H4 (cell line): ENCODE measurements at places on chromosomes 16 and 17.

DNA sequence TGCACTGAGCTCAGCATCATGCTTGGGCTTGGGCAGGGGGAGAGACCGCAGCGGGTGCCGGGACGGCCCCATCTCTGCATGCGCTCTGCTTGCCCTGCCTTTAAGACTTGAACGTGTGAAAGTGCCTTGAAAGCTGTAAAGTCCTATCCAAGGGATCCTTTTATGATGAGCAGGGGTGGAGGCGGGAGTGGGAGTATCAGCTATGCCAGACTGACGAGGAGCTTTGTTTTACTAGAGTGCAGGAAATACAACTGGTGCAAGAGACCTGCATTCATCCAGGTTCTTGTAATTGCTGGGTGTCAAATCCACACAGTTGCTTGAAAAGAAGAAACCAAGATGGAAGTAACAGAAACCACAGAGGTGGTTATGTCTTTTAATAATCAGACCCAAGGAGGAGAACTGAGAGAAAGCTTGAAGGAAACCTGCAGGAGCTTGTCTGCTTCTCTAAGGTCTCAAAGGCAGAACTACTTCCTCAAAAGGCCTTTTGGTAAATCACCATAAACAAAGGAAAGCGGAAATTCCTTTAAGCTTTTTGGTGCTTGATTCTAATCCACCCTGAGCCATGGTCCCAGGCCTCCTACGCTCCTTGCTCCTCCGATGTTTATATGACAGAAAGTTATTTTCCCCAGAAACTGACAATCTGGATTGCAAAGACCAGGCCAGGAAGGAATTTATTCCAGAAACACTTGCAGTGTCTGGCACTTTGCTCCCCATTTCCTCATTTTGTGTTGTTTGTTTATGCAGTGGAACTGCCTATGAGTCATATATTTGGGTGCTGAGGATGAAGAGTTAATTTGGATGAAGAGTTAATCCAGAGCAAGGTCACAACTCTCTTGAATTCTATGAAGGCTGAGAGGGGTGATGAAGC, 51.3 kb upstream of the FBXO47 start:
- DNase-seq, result no peak

DNA sequence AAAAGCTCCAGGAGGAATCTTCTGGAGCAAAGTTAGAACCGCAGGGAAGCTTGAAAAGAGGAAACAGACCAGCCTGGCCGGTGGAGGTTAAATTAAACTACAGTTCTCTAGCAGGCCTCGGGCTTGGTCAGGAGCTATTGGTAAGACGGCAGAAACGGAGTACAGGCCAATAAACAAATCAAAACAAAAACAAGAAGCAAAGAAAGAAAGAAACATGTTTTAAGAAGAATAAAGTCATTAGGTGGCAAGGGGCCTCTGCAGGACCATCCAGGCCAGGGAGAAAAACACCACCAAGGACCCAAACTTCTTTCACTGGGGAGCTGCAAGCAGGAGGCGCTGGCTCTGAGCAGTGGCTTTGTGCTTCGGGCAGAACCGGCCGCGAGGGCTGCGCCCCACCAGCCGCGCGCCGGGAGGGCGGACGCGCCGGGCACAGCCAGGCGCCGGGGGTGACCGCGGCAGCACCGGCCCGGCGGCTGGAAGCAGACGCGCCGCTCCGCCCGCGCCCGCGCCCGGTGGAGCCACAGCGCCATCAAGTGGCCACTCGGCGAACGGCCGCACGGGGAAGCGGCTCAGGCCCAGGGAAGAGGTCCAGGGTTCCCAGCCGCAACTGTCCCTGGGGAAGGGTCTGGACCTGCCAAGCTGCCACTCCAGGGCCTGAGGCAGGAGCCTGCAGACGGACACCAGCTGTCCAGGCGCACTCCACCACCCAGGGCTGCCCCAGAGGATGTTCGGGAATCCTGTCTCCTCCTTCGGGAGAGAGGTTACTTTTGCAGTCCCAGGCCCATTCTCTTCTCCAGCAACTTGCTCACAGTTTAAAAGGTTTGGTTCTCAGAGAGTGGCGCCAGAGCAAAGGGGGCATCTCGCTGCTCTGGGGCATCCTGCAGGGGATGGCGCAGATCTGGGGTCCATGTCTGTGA, 419.4 kb downstream of the SOX9 start:
- DNase-seq, result peak; percentile 81

GRCh38 chr16:9068886-9069285, 22.6 kb upstream of the HAPSTR1 start:
- no peak for DNase-seq

DNA sequence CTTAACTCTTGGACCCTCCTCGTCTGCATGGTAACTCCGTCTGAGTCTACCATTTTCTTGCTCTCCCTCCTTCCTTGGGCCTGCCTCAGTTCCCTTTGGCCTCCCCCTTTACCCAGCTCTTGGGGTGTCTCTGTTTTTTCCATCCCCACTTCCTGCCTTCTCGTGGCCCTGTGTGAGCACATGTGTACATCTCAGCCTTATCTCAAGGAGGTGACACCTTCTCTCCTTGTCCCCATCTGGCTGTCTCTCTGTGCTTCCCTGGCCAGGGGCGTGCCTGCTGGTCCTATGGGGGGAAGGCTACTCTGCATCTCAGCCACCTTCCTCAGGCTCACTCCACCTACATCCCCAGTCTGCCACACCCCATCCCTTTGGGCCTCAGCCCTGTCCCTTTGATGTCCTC, 6.6 kb downstream of the CTF1 start:
- DNase-seq, result no peak

- DNase-seq, result no peak
Measured at GRCh38 chr16:79210607-79211006, 389.9 kb downstream of the MAF start.
